ENCODE measurements at places on chromosomes 7 and 10.

GRCh38 chr10:44383749-44384600, 922 bp downstream of the CXCL12 start:
- H3K4me3 ChIP-seq = no peak overlapping the region
- no peak for DNase-seq
- no peak overlapping the region for H3K27ac ChIP-seq
- H3K27me3 ChIP-seq = peaks cover 32% of the 10 kb centered on the region

- H3K27me3 ChIP-seq = no peaks in the 10 kb centered on the region
- DNase-seq = no peak
- H3K27ac ChIP-seq = no peak overlapping the region
- no peaks in the 10 kb centered on the region for H3K4me1 ChIP-seq
Observed at GRCh38 chr7:32140210-32140939, 70.2 kb upstream of the PDE1C start.

DNA sequence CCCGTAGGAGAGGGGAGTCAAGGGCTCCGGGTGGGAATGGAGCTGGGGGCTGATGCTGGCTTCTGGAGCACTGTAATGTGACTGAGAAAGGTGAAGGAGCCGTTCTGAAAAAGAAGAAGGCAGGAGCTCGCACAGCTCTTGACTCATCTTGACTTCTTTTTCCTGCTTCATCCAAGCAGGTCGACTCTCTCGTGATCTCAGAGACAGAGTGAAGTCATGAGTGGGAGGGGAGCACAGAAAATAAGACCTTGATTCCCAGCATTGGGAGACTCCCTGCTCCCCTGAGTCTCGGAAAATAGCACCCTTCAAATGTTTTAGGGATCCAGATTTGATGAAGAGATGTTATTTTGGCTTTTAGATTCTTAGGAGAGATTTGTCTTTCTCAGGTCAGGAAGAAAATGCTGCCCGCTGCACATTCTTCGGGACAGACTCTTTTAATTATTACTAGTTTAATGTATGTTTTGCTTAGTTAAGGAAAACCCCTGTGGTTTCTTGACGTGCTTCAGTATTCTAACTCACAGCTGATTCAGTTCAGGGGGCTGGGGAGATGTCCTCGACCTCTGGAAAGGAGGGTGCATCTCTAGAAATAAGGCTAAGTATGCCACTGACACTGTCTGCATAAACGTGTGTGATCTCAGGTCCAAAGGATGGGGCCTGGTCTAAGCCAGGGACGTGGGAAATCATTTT, 34.1 kb downstream of the EGFR start:
- H3K4me3 ChIP-seq = no peak overlapping the region
- DNase-seq = no peak
- H3K36me3 ChIP-seq = no peaks in the 10 kb centered on the region
- no peak overlapping the region for H3K27ac ChIP-seq
- no peaks in the 10 kb centered on the region for H3K4me1 ChIP-seq
- peaks cover 2% of the 10 kb centered on the region for H3K27me3 ChIP-seq

- H3K27me3 ChIP-seq = no peaks in the 10 kb centered on the region
- H3K4me3 ChIP-seq = no peak overlapping the region
- DNase-seq = no peak
- H3K27ac ChIP-seq = no peak overlapping the region
Observed at GRCh38 chr7:84297616-84298015, 103.0 kb upstream of the SEMA3A start.

- DNase-seq = no peak
- peaks cover 9% of the 10 kb centered on the region for H3K4me1 ChIP-seq
- H3K36me3 ChIP-seq = peaks cover 54% of the 10 kb centered on the region
- no peak overlapping the region for H3K27ac ChIP-seq
- no peak overlapping the region for H3K4me3 ChIP-seq
- no peaks in the 10 kb centered on the region for H3K27me3 ChIP-seq
Observed at GRCh38 chr10:92005978-92006377, 82.4 kb downstream of the BTAF1 start.

DNA sequence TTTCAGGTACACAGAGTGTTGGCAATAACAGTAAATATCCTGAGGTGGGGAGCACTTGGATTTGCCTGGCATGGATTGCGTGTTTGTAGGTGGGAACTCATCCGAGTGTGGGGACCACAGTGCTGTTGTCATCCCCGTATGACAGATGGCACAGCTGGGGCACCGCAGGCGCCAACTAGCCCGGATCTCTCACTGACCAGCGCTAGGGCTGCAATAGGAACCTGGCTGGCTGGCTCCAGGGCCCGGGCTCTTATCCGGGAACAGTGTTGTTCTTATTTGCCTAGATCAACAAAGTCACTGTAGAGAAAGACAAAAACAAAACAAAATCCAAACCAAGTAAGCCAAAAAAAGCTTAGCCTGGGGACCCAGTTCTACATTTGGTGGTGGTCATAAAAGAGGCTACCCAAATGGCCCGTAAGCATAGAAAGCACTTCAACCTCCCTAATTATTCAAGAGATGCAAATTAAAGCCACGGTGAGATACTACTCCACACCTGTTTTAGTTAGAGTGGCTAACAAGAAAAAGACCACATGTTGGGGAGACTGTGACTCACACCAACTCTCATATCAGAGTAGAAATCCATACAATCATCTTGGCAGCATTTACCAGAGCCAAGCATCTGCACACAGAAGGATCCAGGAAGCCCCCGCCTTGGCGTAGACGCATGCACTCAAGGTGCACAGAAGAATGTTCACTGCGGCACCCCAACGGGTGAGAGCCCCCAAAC, 27.2 kb upstream of the PFKFB3 start:
- H3K27ac ChIP-seq = peak overlapping the region; percentile 76
- DNase-seq = no peak
- H3K4me3 ChIP-seq = no peak overlapping the region

DNA sequence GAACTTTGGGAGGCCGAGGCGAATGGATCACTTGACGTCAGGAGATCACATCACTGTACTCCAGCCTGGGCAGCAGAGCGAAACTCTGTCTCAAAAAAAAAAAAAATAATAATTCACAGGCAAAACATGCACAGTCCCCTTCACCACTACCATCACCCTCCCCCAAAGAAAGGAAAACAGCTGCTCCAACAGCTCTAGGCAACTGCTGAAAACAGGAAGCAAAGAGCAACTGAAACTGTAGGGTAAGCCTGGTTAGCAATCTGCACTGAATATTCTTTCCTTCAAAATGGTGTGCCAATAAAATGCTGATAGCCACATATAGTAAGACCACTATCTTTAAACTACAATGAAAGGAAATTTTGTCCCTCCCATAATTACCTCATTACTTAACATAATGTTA, 11.8 kb downstream of the NT5C2 start:
- no peaks in the 10 kb centered on the region for H3K27me3 ChIP-seq
- no peak overlapping the region for H3K4me3 ChIP-seq
- peaks cover 41% of the 10 kb centered on the region for H3K4me1 ChIP-seq

DNA sequence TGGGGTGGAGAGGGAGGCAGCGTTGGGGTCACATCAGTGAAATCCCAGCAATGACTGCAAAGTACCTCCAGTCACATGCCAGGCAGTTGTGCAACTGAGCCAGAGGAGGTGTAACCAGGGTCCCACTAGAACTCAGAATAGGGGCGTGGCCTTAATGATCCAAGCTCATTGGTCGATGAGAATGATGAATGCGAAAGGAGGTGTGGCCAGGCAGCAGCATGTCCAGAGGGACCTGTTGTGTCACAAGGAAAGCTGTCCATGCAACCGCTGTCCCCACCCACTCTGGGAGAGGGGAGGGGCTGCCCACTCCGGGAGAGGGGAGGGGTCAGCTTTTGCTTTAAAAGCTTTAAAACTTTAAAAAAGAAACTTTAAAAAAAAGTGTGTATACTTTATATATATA, 25.3 kb upstream of the MTPAP start:
- H3K27me3 ChIP-seq = peaks cover 25% of the 10 kb centered on the region
- peaks cover 31% of the 10 kb centered on the region for H3K4me1 ChIP-seq
- DNase-seq = no peak
- no peaks in the 10 kb centered on the region for H3K36me3 ChIP-seq
- H3K27ac ChIP-seq = no peak overlapping the region

- H3K4me1 ChIP-seq = no peaks in the 10 kb centered on the region
- H3K4me3 ChIP-seq = no peak overlapping the region
- no peak for DNase-seq
- H3K36me3 ChIP-seq = peaks cover 61% of the 10 kb centered on the region
Observed at GRCh38 chr10:109875828-109876821, 47.2 kb downstream of the XPNPEP1 start.

GRCh38 chr10:88493691-88494483, 89.2 kb downstream of the RNLS start:
- H3K4me1 ChIP-seq = no peaks in the 10 kb centered on the region
- H3K27me3 ChIP-seq = peaks cover 5% of the 10 kb centered on the region

DNA sequence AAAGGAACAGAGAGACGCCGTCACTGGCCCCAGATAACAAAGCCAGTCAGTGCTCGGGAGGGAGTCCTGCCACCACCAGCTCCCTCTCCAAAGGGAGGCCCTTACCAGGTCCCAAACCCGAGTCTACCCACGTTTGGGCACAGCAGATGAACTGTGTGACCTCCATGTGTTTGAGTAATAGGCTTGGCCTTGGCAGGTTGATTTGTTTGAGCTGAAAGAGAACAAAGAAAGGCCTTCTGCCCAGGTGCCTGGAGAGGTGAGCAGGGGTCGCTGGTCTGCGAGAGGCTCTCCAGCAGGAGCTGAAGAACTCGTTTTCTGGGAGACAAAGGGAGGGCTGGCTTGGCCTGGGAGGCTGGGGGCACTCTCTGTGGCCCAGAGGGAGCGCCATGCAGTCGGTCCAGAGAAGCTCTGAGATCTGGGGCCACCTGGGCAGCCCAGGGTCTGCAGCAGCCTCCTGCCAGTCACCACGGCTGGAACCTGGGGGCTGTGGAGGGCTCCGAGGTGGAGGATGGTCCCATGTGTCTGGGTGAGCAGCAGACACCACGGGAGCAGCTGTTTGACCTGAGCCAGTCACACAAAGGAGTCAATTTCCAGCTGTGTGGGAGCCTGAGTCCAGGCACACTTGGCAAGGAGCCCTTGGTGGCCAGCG, 99.7 kb downstream of the PAXIP1 start:
- no peak overlapping the region for H3K27ac ChIP-seq
- no peaks in the 10 kb centered on the region for H3K36me3 ChIP-seq
- H3K27me3 ChIP-seq = no peaks in the 10 kb centered on the region
- no peaks in the 10 kb centered on the region for H3K4me1 ChIP-seq
- DNase-seq = no peak

- no peak overlapping the region for H3K27ac ChIP-seq
- DNase-seq = no peak
Observed at GRCh38 chr7:38798552-38799267, 110.3 kb downstream of the VPS41 start.

- peaks cover 23% of the 10 kb centered on the region for H3K36me3 ChIP-seq
- no peaks in the 10 kb centered on the region for H3K4me1 ChIP-seq
- H3K27ac ChIP-seq = no peak overlapping the region
- H3K27me3 ChIP-seq = peaks cover 36% of the 10 kb centered on the region
- H3K4me3 ChIP-seq = no peak overlapping the region
Observed at GRCh38 chr7:23207884-23208283, 26.0 kb downstream of the NUP42 start.

DNA sequence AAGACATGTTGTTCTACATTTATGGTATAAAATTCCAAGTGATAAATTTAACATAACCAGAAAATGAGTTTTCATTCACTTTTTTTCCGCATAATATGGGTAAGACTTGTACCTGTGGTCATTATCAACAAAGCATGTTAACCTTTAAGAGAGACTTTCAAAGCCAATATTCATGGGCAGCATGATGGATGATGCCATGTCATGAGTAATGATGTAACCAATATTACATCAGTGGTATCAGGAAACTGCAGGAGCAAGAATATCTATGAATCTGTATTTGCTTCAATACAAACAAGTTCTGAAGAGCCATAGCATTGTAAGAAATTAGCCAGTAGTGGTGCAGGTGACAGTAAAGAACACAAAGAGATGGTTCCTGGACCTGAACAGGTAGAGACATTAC, 126.9 kb downstream of the C1GALT1 start:
- no peak overlapping the region for H3K27ac ChIP-seq
- peaks cover 2% of the 10 kb centered on the region for H3K27me3 ChIP-seq
- no peak for DNase-seq

GRCh38 chr10:77279207-77279606, 358.4 kb downstream of the KCNMA1 start:
- H3K27ac ChIP-seq = no peak overlapping the region
- no peaks in the 10 kb centered on the region for H3K4me1 ChIP-seq
- no peak for DNase-seq
- H3K4me3 ChIP-seq = no peak overlapping the region

DNA sequence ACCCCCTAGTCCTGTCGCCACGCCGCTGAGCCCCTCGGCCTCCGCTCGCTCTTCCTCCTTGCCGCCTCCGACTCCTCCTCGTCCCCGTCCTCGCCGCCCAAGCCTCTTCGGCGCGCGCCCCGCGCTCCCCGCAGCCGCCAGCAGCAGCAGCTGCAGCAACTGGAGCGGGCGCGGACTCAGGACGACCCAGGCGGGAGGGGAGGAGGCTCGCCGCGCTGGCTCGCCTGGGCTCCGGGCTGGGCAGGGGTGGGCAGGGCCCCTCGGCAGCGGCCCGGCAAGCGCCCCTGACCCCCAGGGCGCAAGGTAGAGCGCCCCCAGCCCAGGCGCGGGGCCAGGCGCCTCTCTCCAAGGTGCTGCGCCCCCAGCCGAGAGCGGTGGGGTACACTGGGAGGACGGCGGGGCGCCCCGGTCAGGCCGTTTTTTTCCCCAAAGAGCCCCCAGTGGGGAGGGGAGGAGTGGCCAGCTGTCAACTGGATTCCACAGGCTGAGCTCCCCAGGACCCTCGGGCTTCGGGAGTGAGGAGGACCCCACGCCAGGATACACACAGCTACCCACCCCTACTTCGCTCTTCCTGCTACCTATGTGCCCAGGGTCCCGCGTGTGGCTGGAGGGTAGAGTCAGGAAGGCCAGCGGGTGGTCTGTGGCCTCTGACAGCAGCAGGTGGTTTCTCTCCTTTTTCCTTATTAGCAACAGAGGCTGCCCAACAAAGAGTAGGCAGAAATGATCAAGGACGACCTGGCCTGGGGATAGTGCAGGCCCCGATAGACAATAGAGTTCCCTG, 903 bp upstream of the KCNMA1 start:
- H3K36me3 ChIP-seq = no peaks in the 10 kb centered on the region
- peaks cover 71% of the 10 kb centered on the region for H3K27me3 ChIP-seq
- no peak overlapping the region for H3K27ac ChIP-seq

GRCh38 chr7:142866361-142867096, 11.7 kb downstream of the EPHB6 start:
- peak; percentile 73 for DNase-seq
- H3K4me3 ChIP-seq = no peak overlapping the region
- H3K27me3 ChIP-seq = no peaks in the 10 kb centered on the region
- H3K36me3 ChIP-seq = no peaks in the 10 kb centered on the region

DNA sequence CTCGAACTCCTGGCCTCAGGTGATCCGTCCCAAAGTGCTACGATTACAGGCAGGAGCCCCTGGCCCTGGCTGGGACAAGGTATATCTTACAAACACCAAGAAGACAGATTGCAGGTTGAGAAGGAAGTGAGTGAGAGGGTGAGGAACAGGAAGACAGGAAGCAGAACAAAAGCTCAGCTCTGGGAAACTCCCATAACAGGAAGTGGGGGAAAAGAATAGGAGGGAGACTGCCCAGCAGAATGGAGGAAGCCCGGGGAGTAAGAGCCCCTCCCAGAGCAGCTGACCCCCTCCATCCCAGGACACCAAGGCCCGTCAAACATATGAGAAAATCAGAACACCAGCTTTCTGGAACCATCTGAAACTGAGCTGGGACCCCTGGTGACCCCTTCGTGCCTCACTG, 2.9 kb downstream of the TECPR1 start:
- DNase-seq = peak; percentile 64
- peaks cover 24% of the 10 kb centered on the region for H3K36me3 ChIP-seq
- H3K27me3 ChIP-seq = no peaks in the 10 kb centered on the region
- H3K4me1 ChIP-seq = peaks cover 39% of the 10 kb centered on the region
- peak overlapping the region; percentile 66 for H3K27ac ChIP-seq

GRCh38 chr10:85604136-85604725, 762.4 kb downstream of the GRID1 start:
- no peak overlapping the region for H3K4me3 ChIP-seq
- no peaks in the 10 kb centered on the region for H3K36me3 ChIP-seq
- DNase-seq = peak; percentile 46
- peaks cover 10% of the 10 kb centered on the region for H3K4me1 ChIP-seq

Data from activated CD4-positive, alpha-beta T cell treated with anti-CD3 and anti-CD28 coated beads, Interleukin-2, amount 10 ng/mL, durations not matched to agents 24 days and 14 days (primary cell).